ENCODE measurements at places on chromosomes 13 and 19. TPM values are rescaled to one million over a fixed set of nuclear protein-coding genes. Genes with fewer than 3 reads are reported as not detected.

Gene CGB8
- not detected for total RNA-seq

Gene CEACAM3
- not detected for total RNA-seq

Gene FSD1
- not detected for total RNA-seq

Gene MBD3L2
- not detected for total RNA-seq

Gene CYP2B6
- 0.62 TPM for total RNA-seq
